Frontal cortex (tissue), 4 donors: ENCODE measurements at places on chromosomes 16 and 17. TPM values are rescaled to one million over a fixed set of nuclear protein-coding genes. Genes with fewer than 3 reads are reported as not detected.

KRT34 gene
- total RNA-seq, result 0.41 TPM

SNF8 gene
- 43.6 TPM for total RNA-seq

PTX4 gene
- not detected for total RNA-seq

RHBDL1 gene
- total RNA-seq, result 2.0 TPM

MARCHF10 gene
- total RNA-seq, result 0.41 TPM

DNAH9 gene
- total RNA-seq, result 0.82 TPM

OMG gene
- 6.1 TPM for total RNA-seq

SMIM22 gene
- total RNA-seq, result not detected

CTRB2 gene
- not detected for total RNA-seq

TMEM238L gene
- total RNA-seq, result not detected

RCVRN gene
- under 0.01 TPM for total RNA-seq

DOC2A gene
- total RNA-seq, result 11.8 TPM

SULT1A3 gene
- 5.3 TPM for total RNA-seq

PMP22 gene
- 9.4 TPM for total RNA-seq

INO80E gene
- total RNA-seq, result 22.0 TPM
